ENCODE measurements at places on chromosomes 4 and X. TPM values are rescaled to one million over a fixed set of nuclear protein-coding genes. Genes with fewer than 3 reads are reported as not detected.
A peak's percentile ranks its signal among the peaks of the same experiment; 100 is the strongest.

DNA sequence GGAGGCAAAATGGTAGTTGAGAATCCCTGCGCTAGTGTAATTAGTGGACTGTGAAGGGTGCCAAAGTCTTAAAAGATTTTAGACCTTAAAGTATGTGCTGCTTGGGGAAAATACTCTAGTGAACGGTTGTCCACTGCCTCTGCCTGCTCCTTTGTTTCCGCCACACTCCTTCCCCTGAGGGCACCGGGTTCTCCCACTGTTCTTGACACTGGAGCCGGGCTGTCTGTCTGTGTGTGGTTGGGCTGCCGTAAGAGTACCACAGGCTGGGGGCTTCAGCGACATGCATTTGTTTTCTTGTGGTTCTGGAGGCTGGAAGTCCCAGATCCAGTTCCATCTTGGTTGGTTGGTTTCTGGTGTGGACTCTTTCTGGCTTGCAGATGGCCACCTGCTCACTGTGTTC lies 76.2 kb downstream of the CLDN34 start:
- no peak for DNase-seq

- DNase-seq = no peak
Observed at GRCh38 chrX:39163581-39164126, 362.4 kb downstream of the MID1IP1 start.

- no peak for DNase-seq
Observed at GRCh38 chr4:153060196-153060595, 124.1 kb downstream of the FHDC1 start.

- peak; percentile 52 for DNase-seq
Observed at GRCh38 chr4:146124023-146124680, 51.4 kb upstream of the LSM6 start.

GRCh38 chrX:45011131-45011530 lies 138.1 kb downstream of the KDM6A start:
- no peak for DNase-seq

GRCh38 chrX:15274946-15275345 lies 5.1 kb upstream of the ASB9 start:
- DNase-seq = no peak

DNA sequence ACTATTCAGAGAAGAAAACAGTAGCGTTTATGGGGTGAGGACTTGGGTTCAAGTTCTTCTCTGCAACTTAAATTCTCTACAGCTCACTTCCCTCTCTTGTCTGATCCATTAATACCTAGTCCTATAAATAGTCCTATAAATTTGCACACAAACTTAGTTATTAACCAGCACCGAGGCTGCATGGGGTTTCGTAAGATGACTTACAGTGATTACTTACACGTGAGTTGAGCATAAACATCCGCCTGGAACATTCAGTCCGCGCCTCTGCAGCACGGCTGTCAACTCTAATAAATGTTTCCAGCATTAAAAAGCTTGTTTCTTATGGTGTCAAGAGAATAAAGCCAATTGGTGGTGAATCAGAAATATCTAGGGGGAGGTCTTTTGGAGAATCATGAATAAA lies 103.0 kb upstream of the ENPP6 start:
- DNase-seq = no peak

GRCh38 chrX:15418041-15418706 lies 34.0 kb upstream of the VEGFD start:
- no peak for DNase-seq

- peak; percentile 73 for DNase-seq
Observed at GRCh38 chr4:76067652-76068286, 6.7 kb upstream of the ART3 start.

DNA sequence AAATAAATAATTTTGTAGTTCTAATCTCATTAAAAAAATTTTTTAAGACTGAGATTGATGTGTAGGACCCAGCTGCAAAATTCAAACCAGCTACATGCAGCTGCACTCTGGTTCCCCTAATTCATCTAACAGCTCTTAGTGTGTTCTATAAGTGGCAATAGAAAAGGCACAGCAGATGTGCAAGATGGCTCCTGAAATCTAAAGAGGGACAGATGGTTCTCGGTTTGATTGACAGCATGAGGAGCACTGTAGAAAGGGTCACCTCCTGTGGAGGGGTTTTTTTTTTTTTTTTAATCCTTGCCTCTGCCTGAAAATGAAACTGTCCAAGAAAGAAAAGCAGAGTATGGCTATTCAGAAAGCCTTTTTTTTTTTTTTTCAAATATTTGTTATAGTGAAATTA lies 16.9 kb upstream of the OCIAD1 start:
- DNase-seq = no peak

- DNase-seq = no peak
Observed at GRCh38 chrX:28756175-28756574, 168.9 kb downstream of the IL1RAPL1 start.

DNA sequence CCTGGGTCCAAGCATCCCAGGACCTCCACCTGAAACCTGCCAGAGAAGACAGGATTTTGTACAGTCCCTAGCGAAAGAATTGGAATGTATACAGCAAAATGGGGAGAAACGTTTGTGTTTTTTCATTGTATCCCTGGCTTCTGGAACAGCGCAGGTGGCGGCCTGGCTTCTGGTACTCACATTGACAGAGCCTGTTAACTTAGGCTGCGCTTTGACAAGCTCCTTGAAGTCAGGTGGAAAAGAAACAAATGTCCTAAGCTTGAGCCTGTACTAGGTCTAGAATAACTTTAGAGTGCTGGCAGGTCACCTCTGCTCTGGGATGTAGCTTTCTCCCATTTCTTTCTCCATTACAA lies 343.7 kb upstream of the KLF3 start:
- no peak for DNase-seq

GRCh38 chr4:24877868-24878635 lies 34.8 kb downstream of the CCDC149 start:
- DNase-seq = no peak

GRCh38 chr4:77593101-77593500 lies 12.5 kb upstream of the CXCL13 start:
- no peak for DNase-seq

DNA sequence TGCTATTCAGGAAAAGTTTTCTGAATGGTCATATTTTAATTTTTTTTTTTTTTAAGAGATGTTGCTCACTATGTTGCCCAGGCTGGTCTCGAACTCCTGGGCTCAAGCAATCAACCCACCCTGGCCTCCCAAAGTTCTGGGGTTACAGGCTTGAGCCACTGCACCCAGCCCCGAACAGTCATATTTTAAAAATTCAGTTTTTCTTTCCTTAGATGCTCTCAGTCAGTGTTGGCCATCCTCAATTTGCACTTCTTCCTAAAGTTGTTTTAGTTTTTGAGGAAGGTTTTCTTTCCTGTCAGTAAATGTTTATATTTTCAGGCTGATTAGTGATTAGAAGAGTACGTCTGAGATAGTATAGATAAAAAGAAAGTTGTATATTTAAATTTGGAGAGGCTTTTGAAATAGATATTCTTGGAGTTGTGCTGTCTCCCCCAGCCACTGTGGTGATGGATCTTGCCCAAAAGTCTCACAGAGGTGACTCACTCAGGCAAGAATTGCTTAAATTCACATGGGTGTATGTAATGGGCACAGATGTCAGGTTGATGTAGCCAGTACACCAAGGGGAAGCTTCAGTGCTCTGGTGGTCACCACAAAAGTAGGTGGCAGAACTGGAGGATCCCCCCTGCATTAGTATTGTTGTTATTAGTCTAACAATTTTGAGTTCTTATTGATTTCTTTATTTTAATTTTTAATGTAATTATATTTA lies 72.2 kb upstream of the ELOVL6 start:
- DNase-seq = no peak

- peak; percentile 9 for DNase-seq
Observed at GRCh38 chr4:27357283-27357682, 496.6 kb downstream of the STIM2 start.

- no peak for DNase-seq
Observed at GRCh38 chr4:23774909-23775308, 114.9 kb downstream of the PPARGC1A start.

DNA sequence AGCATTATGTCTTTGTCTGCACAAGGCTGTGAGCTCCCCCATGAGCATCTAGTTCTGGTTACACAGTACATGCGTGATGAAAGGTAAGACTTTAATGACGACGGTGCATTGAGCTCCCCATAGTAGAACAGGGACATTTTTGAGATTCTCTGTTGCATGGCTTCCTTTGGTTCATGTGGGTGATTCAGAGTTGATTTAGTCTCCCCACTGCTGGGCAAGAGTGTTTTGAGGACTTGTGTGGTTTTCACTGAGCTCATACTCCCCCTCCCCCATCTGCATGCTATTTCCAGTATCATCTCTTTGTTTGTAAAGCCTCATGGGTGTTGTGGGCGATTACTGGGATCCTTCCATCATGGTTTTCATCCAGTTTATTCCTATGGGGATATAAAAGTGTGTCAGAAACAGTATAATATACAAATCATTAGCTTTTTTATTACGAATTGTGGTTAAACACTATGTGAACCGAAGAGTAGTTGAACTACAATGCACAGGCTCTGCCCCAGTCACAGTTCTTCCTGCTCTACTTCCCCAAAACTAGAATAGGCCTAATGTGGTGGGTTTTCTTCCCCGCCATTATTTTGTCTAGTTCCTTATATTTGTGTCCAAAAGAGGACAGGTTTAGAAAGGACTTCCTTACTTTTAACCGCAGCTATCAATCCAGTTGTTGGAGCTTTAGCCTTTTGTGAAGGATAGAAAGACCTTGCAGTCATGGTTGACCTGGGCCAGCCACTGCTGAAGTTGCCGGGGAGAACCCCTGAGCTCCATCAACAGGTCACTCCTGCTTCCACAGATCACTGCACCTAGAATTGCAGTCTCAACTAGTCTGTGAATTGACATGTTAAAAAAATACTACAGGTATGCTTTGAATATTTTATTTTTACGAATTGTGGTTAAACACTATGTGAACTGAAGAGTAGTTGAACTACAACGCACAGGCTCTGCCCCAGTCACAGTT lies 30.4 kb downstream of the KIT start:
- DNase-seq = no peak

DNA sequence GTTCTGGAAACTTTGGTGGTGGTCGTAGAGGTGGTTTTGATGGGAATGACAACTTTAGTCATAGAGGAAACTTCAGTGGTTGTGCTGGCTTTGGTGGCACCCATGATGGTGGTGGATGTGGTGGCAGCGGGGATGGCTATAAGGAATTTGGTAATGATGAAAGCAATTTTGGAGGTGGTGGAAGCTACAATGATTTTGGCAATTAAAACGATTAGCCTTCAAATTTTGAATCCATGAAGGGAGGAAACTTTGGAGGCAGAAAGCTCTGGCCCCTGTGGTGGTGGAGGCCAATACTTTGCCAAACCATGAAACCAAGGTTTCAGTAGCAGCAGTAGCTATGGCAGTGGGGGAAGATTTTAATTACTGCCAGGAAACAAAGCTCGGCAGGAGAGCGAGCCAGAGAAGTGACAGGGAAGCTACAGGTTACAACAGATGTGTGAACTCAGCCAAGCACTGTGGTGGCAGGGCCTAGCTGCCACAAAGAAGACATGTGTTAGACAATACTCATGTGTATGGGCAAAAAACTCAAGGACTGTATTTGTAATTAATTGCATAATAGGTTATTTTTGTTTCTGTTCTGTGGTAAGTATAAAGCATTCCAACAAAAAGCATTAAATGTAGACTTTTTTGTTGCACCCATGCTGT lies 23.2 kb upstream of the SOD3 start:
- DNase-seq = no peak

- no peak for DNase-seq
Observed at GRCh38 chr4:160947653-160948052, 1216.1 kb downstream of the FSTL5 start.

GRCh38 chrX:27381419-27381818 lies 81.7 kb downstream of the PPP4R3C start:
- no peak for DNase-seq

DNA sequence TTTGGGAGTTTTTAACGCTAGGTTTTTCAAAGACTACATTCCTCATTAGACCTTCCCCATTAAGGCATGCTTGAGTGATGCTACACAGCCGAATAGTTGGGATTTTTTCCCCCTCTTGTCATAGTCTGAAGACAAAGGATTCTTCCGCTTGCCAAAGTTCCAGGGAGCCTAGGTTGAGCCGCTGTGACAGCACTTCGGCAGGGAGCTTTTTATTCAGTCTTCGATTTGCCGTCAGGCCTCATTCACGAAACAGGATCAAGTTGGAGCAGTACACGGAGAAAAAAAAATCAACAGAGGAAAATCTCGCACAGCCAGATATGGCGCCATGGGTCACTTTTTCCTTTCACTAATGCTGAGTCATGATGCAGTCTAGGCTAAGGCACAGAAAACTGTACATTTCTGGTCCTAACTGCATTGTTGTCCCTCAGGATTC lies 24.3 kb downstream of the SHROOM3 start:
- DNase-seq = peak; percentile 61

GRCh38 chr4:155657169-155657568 lies 9.5 kb upstream of the GUCY1A1 start:
- DNase-seq = no peak

DNA sequence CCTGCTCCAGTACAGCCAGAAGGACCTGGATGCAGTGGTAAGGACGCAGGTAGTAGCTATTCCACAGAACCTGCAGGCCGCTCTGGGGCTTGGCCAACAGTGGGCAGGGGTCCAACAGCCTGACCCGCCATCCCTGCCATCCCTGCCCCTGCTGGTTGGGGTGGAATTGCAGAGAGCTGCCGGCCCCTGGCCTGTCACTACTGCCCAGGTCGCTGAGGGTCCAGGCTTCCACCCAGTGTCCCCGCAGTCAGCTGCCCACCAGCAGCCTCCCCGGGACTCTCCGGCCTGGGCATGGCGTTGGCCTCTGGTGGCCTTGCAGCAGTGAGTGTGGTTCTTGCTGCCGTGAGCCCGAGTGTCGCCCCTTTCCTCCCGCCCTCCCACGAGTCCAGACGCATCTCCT lies 16.3 kb downstream of the TACC3 start:
- no peak for DNase-seq

GRCh38 chr4:10171055-10171454 lies 54.5 kb upstream of the WDR1 start:
- no peak for DNase-seq

GRCh38 chrX:131938749-131939148 lies 84.4 kb upstream of the STK26 start:
- DNase-seq = no peak

The SYP gene
- total RNA-seq = 1.9 TPM

The PPEF2 gene
- total RNA-seq = not detected

The ADAM29 gene
- total RNA-seq = not detected

The PGM2 gene
- total RNA-seq = 31.4 TPM

The PRKG2 gene
- 3.1 TPM for total RNA-seq

The TCEAL5 gene
- total RNA-seq = 0.37 TPM

The ADGRG4 gene
- total RNA-seq = not detected

The LETM1 gene
- 68.8 TPM for total RNA-seq

The IL2RG gene
- not detected for total RNA-seq

The ASMT gene
- total RNA-seq = 0.44 TPM

The ADGRG2 gene
- total RNA-seq = 7.8 TPM

The RAB40A gene
- total RNA-seq = 0.10 TPM

The IQCM gene
- 0.17 TPM for total RNA-seq

The GPC3 gene
- 81.0 TPM for total RNA-seq

The MAGEA12 gene
- not detected for total RNA-seq

The UBE2A gene
- 24.9 TPM for total RNA-seq

The CXorf51B gene
- total RNA-seq = not detected

The TAF9B gene
- 41.5 TPM for total RNA-seq

The FAM9C gene
- 0.07 TPM for total RNA-seq

The AFM gene
- not detected for total RNA-seq

The OTC gene
- total RNA-seq = not detected

The TSPYL2 gene
- total RNA-seq = 11.2 TPM

The PRRG1 gene
- total RNA-seq = 16.4 TPM

The GABRG1 gene
- total RNA-seq = 0.07 TPM

The FGFR3 gene
- 43.6 TPM for total RNA-seq

The FAM236B gene
- not detected for total RNA-seq
